ENCODE measurements at places on chromosomes 12 and 14.
A peak's percentile ranks its signal among the peaks of the same experiment; 100 is the strongest.

- ATAC-seq, result no peak
These were observed 1.3 kb upstream of the MYG1 start for GRCh38 chr12:53298164-53298563.

- ATAC-seq, result no peak
These were observed 1.9 kb upstream of the BAZ2A start for GRCh38 chr12:56631790-56632700.

GRCh38 chr12:14454098-14454907 is 88.8 kb downstream of the ATF7IP start:
- ATAC-seq, result peak; percentile 73

- ATAC-seq, result no peak
These were observed 658.0 kb upstream of the MDGA2 start for GRCh38 chr14:48333221-48333920.

GRCh38 chr12:39176356-39176755 is 266.6 kb downstream of the KIF21A start:
- no peak for ATAC-seq

GRCh38 chr12:53324113-53324778 is 2.8 kb upstream of the AAAS start:
- peak; percentile 12 for ATAC-seq

DNA sequence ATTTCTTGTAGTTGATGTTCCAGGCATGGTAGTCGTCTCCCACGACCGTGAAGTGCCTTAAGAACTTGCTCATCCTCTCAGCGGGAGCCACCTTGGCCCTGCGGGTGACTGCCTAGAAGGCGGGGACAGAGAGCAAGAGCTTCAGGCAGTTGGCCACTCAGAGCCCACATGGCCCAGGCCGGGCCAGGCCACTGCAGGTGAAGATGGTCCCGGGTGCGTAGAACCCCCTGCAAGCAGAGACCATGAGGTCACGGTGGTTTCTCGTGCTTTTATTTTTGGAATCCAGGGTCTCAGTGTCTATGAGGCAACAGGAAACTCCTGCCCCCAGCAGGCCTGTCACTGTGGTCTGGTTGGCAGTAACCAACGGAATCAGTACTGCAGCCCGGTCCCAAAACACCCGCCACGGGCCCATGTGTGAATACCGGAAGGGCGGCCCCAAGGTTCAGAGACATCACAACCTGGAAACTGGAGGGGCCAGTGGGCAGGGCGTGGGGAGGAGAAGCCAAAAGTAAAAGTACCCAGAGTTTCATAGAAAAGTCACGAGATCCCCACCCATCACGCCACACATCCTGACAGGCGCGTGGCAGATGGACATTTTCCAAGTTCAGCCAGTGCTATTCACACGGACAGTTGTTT is 27.5 kb downstream of the HVCN1 start:
- peak; percentile 85 for ATAC-seq

- no peak for ATAC-seq
These were observed 56.4 kb downstream of the CMKLR1 start for GRCh38 chr12:108282676-108283075.

DNA sequence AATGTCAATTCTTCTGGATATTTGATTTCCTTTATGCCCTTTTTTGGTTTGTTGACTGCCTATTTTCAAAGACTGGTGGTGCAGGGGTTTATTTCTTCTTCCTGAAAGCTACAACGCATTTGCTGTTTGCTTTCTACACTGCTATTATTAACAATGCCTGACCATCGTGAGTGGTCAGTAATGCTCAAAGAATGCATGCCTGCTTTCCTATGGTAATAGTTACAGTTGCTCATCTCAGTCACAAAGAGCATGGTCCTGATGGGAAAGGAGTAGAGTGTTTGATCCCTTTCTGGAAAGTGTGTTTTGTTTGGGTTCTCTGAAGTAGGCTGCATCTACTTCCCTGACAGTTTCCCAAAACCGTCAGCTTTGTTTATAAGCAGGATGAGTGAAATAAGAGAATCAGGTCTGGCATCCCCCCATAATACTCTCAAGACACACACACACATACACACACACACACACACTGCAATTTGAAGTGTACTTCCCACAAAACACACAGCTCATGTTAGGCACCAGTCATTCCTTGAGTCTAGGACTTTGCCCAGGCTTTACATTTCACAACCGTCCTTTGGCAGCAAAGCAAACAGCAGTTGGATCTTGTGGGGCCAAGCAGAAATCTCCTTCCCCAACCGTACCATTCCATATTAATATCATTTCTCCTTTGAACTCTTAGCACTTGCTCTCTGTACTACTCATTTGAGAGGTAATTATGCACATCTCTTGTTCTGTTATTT is 56.6 kb downstream of the SUDS3 start:
- no peak for ATAC-seq

DNA sequence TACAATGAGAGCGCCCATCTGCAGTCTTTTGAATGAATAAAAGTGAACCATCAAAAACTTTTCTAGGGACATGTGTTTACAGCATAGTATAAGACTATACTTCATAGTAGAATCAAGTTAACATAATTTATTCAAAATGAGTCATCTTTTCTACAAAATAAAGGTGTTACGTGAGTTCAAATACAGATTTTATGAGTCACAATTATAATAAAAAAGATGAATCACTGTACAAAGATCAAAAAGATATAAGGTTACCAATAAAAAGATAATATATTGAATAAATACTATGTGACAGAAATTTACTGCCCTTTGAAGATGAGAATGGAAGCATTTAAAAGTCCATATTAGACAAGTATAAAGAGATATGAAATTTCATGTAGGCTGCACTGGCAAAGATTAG is 2.8 kb downstream of the MBIP start:
- peak; percentile 54 for ATAC-seq

DNA sequence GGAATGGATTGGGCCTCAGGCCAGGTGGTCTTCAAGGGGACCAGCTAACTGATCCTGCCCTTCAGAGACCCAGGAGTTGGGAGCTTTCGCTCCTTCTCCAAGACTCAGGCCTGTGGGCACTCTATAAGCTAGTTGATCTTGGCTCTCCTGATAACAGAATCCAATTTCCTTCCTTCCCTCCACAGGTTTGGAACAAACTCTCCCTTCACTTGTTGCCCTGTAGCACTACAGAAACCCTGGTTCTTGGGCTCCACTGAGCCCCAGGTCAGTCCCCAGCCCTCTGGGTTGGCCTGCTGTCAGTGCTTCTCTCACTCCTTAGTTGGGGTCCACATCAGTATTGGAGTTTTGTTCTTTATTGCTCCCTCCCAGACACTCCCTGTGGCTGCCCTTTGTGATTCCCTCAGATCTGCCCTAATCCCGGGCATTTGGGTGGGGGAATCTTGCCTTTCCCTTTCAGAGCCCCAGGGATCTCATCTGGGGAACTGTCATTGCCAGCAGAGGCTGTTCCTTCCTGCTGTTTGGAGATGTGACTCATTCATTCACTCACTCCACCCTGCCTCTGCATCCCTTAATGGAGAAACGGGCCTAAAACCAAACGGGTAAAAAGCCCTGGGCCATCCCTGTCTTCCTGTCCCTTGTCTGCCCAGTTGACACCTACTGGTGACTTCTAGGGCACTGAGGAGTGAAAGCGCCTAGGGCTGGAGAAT is 4.4 kb upstream of the GPD1 start:
- ATAC-seq, result no peak

DNA sequence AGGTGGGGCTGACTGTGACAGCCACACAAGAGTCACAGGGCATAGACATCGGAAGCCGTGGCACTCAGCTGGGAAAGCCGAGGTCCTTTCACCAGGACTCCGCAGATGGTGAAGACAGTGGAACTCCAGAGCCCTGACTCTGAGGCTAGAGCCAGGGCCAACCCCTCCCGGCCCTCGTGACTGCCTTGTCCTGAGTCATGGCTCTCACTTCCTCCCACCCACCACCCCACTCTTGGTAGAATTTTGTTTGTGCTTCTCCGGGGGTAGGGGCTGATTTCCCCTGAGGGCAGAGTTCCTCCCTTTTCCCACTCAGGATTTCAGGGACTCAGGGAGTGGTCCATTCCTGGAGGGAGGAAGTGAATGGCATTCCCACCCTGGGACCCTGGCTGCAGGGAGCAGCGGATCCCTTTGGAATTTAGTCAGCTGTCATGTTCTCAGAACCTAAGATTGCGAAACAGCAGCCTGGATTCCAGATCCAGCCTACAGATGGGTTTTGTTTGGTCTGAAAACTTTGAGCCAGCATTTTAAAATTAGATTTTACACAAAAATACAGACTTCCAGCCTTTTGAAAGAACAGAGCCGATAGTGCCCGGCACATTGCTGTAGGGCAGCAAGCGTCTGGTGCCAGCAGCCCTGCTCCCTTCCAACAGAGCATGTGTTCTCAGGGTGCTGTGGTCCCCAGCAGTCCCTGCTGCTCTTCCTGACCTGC is 50.7 kb downstream of the TPCN1 start:
- no peak for ATAC-seq

DNA sequence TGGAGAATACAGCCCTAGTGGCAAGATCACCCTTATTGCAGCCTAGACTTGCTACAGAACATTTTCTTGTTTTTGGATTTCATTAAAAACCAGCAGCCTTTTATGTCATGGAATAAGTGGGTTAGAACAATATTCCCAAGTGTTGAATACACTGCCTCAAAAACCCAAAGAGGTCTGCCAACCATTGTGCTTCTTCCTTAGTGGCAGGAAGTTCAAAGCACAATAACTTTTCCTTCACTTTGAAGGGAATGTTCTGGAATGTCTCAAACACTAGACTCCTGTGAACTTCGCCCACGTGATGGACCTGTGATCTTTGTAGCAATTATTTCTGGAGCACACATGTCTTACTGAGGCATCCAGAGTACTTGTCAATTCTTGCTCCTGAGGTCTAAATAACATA is 8.5 kb downstream of the SLC17A8 start:
- no peak for ATAC-seq

GRCh38 chr12:4996714-4997113 is 47.0 kb upstream of the KCNA5 start:
- no peak for ATAC-seq

DNA sequence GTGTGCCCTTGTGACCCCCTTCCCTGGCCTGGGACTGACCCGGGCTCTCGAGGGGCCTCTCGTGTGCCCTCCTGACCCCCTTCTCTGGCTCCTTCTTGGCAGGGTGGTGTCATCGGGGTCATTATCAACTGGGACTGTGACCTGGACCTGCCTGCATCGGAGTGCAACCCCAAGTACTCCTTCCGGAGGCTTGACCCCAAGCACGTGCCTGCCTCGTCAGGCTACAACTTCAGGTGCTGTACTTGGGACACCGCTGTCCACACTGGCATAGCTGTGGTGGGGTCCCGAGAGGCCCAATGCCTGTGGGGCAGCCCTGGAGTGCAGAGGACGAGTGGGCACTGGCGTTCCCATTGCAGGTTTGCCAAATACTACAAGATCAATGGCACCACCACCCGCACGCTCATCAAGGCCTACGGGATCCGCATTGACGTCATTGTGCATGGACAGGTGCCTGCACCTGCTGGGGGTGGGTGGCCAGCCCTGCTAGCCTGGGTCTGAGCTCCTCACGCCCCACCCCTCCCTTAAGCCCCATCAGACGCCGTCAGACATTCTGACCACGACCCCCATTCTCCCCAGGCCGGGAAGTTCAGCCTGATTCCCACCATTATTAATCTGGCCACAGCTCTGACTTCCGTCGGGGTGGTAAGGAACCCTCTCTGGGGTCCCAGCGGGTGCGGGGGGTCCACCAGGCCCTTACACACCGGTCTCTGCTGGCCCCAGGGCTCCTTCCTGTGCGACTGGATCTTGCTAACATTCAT is 2.5 kb downstream of the P2RX2 start:
- ATAC-seq, result no peak

GRCh38 chr14:75224561-75224960 is 48.1 kb upstream of the TMED10 start:
- no peak for ATAC-seq

DNA sequence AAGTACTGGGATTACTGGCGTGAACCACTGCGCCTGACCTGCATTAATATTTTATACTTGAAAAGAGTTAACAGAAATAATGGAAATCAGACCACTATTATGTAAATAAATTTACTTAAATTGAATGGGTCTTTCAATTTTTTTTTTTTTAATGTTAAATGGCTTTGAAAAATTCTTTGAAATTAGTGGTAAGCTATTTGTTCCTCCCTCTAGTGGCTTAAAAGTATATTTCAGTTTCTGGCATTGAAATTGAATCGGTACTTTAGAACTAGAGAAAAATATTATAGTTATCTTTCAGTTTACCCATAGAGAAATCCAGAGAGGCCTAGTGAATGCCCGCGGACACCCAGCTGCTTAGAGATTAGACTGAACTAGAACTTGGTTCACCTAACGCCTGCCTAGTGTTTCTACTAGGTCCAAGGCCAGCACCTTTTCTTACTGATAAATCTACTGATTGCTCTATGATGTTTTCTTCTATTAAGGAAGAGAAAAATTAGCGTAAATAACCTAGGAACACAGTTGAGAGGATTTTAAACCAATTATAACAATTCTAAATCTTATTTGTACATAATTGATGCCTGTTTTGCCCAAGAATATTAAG is 106.5 kb downstream of the EML1 start:
- ATAC-seq, result no peak

GRCh38 chr12:5213336-5213735 is 169.7 kb downstream of the KCNA5 start:
- ATAC-seq, result no peak

DNA sequence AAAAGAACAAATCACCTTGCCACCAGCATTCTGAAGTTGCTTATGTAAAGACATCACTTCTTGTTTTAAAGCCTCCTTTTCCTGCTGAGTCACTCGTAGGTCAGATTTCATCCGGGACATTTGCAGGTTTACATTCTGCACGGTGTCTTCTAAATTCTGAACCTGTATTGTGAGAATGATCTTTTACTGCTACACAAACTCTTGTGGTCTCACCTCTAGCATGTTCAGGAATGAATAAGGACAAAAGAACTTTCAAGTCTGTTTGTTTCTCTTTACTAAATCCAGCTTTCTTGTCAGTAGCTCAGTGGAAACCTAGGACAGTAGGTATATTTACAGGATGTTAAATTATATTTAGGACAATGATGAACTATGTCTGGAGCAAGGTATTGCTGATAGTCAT is 73.5 kb upstream of the SAV1 start:
- ATAC-seq, result no peak

GRCh38 chr12:43407816-43408645 is 144.0 kb downstream of the ADAMTS20 start:
- no peak for ATAC-seq

Data from activated CD4-positive, CD25-positive, alpha-beta regulatory T cell treated with anti-CD3 and anti-CD28 coated beads, Interleukin-2, amount 50 U/mL, for 24 hours (primary cell).